Lower lobe of right lung (tissue), 2 donors: ENCODE measurements at places on chromosomes 6 and 20.

DNA sequence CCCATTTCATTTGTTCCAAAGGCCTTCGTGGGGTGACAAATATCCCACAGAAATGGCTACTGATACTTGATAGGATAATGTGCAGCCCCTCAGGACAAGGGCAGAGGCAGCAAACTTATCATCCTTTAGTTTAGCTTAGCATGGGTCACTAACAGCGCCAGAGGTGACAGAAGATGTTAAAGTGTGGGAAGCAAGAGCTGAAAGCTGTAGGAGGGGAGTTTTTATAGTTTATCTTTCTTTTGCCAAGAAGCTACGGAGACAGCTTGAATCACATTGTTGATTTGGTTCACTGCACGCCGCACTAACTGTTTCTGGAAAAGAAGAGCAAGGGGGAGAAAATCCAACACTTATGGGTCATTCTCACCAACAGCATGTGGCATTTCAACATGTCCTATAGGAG is 773.9 kb upstream of the MMS22L start:
- H3K36me3 ChIP-seq: no peaks in the 10 kb centered on the region
- H3K27ac ChIP-seq: no peak overlapping the region
- no peak for DNase-seq
- no peaks in the 10 kb centered on the region for H3K27me3 ChIP-seq

DNA sequence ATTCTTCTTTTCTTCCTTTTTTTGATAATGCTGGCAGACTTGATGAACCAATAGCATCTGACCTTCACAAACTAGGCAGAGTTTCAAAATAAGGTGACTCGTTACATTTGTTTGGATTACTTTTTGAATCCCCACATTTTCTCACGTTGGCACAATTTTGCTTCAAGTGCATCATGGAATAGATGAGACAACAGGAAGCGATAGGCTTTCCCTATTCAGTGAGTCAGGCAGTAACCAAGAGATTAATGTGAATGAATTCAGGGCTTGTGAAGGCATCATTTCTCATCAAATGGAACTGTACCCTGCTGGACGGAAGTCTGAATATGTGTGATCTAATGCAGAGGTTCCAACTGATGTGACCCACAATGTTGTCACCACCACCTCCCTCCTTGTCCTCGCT is 10.7 kb downstream of the RFPL4B start:
- H3K27ac ChIP-seq: no peak overlapping the region
- no peaks in the 10 kb centered on the region for H3K27me3 ChIP-seq
- H3K4me1 ChIP-seq: no peaks in the 10 kb centered on the region
- no peaks in the 10 kb centered on the region for H3K36me3 ChIP-seq
- H3K4me3 ChIP-seq: no peak overlapping the region

GRCh38 chr6:13242590-13242989 is 85.7 kb downstream of the TBC1D7 start:
- H3K4me3 ChIP-seq: no peak overlapping the region
- no peaks in the 10 kb centered on the region for H3K27me3 ChIP-seq
- no peaks in the 10 kb centered on the region for H3K4me1 ChIP-seq
- no peak overlapping the region for H3K27ac ChIP-seq
- peaks cover 7% of the 10 kb centered on the region for H3K36me3 ChIP-seq

- no peaks in the 10 kb centered on the region for H3K36me3 ChIP-seq
- no peak overlapping the region for H3K27ac ChIP-seq
- no peak for DNase-seq
- no peaks in the 10 kb centered on the region for H3K27me3 ChIP-seq
- H3K4me1 ChIP-seq: no peaks in the 10 kb centered on the region
- no peak overlapping the region for H3K4me3 ChIP-seq
Measured at GRCh38 chr6:48449002-48449401, 338.0 kb upstream of the PTCHD4 start.

DNA sequence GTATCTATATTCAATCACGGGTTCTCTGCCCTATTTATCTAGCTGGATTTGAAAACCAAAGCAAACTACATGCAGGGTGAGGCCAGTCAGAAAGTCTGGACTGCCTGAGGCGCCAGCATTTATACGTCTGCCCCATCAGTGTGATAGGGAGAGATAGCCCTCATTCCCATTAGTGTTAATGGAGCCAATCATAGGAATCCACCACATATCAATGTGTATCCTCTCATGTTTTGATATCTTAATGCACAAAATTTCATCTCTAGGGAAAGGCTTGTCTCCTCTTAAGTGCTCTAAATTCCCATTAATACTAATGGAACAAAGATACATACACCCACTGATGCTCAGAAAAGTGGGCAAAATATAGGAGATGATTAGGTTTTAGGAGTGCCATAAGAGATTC is 376.2 kb downstream of the BTBD3 start:
- no peak overlapping the region for H3K27ac ChIP-seq
- H3K27me3 ChIP-seq: no peaks in the 10 kb centered on the region
- no peak overlapping the region for H3K4me3 ChIP-seq

GRCh38 chr6:156963712-156964700 is 186.8 kb downstream of the ARID1B start:
- DNase-seq: no peak
- H3K4me3 ChIP-seq: peak overlapping the region; percentile 38
- H3K27ac ChIP-seq: peak overlapping the region; percentile 12
- no peaks in the 10 kb centered on the region for H3K36me3 ChIP-seq
- no peaks in the 10 kb centered on the region for H3K27me3 ChIP-seq

GRCh38 chr6:118668761-118669385 is 17.5 kb upstream of the CEP85L start:
- H3K4me3 ChIP-seq: no peak overlapping the region
- no peak overlapping the region for H3K27ac ChIP-seq
- no peak for DNase-seq
- H3K4me1 ChIP-seq: peaks cover 14% of the 10 kb centered on the region
- H3K36me3 ChIP-seq: no peaks in the 10 kb centered on the region

- H3K4me3 ChIP-seq: no peak overlapping the region
- no peak for DNase-seq
- H3K27me3 ChIP-seq: no peaks in the 10 kb centered on the region
- H3K27ac ChIP-seq: no peak overlapping the region
Measured at GRCh38 chr6:87900160-87900698, 147.4 kb upstream of the SPACA1 start.

DNA sequence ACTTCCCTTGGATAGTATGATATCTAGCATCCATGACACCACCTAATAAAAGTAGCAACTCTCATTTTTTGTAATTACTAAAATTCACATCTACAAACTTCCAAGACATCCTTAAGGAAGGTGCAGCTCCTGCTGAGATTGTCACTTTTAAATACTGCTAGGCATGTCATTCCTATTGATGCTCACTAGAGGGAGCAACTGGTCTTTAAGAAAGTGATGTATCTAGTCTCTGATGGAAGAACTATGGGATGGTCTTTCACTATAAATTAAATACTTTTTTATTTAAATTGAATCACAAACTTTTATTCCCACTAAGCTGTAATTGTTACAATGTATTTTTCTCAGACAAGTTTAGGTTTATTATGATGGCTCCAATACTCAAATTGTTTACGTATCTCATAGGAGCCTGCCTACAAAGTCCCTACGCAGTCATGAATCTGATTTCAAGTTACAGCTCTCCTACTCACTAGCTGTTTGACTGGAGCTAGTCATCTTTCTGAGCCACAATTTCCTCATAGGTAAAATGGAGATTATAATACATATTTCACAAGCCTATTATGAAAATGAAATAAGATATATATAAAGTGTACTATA is 8.1 kb upstream of the TSPYL1 start:
- H3K27me3 ChIP-seq: no peaks in the 10 kb centered on the region
- no peak for DNase-seq
- H3K36me3 ChIP-seq: no peaks in the 10 kb centered on the region
- H3K4me1 ChIP-seq: peaks cover 4% of the 10 kb centered on the region
- H3K4me3 ChIP-seq: no peak overlapping the region
- H3K27ac ChIP-seq: no peak overlapping the region

DNA sequence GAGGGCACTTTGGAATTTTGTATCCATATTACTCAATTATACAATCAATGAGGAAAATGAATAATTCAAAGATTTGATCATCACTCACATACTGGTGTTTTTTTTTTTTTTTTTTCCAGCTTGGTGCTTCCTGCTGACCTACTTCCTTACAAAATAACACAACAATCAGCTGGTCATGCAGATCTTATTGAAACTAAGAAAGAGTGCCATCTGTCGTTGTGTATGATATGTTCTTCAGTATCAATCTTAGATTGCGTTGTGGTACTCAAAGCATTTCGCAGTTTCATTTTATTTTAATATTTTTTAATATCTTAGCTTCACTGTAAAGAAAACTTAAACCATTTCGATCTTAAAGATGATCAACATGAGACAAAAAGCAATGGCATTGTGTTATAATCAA is 155.6 kb downstream of the OGFRL1 start:
- H3K36me3 ChIP-seq: no peaks in the 10 kb centered on the region
- no peak overlapping the region for H3K27ac ChIP-seq
- no peaks in the 10 kb centered on the region for H3K27me3 ChIP-seq
- no peak for DNase-seq
- H3K4me1 ChIP-seq: peaks cover 5% of the 10 kb centered on the region

- H3K4me3 ChIP-seq: no peak overlapping the region
- DNase-seq: no peak
- no peaks in the 10 kb centered on the region for H3K36me3 ChIP-seq
- no peaks in the 10 kb centered on the region for H3K27me3 ChIP-seq
- peaks cover 13% of the 10 kb centered on the region for H3K4me1 ChIP-seq
Measured at GRCh38 chr6:134416418-134417154, 98.7 kb upstream of the SGK1 start.

DNA sequence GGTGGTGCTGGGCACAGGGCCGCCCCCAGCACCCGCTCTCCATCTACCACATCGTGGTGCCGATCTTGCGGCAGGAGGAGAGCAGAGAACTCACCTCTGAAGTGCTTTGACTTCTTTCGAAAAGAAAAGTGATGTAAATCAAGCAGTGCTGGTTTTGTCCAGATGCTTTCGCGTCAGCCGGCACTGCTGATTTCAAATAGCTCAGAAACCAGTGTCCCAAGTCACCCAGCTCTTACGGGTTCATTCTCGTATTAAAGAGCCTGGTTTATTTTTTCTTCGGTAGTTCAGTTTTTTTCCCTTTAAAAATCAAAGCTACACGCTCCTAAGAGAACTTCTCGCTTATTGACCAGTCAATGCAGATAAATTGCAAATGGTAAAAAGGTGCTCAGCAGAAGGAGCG is 32.1 kb downstream of the MYT1 start:
- no peaks in the 10 kb centered on the region for H3K36me3 ChIP-seq
- no peaks in the 10 kb centered on the region for H3K4me1 ChIP-seq
- H3K27ac ChIP-seq: no peak overlapping the region
- DNase-seq: peak; percentile 10

GRCh38 chr6:104229057-104229456 is 630.7 kb downstream of the HACE1 start:
- H3K4me3 ChIP-seq: no peak overlapping the region
- no peak for DNase-seq
- H3K27me3 ChIP-seq: no peaks in the 10 kb centered on the region
- no peaks in the 10 kb centered on the region for H3K36me3 ChIP-seq
- no peak overlapping the region for H3K27ac ChIP-seq

GRCh38 chr6:44058617-44059358 is 68.5 kb downstream of the MRPL14 start:
- peak; percentile 91 for DNase-seq
- no peaks in the 10 kb centered on the region for H3K36me3 ChIP-seq
- no peak overlapping the region for H3K4me3 ChIP-seq

GRCh38 chr6:43033496-43034189 is 12.2 kb downstream of the RRP36 start:
- H3K36me3 ChIP-seq: peaks cover 91% of the 10 kb centered on the region
- no peak for DNase-seq
- H3K4me3 ChIP-seq: no peak overlapping the region
- H3K4me1 ChIP-seq: no peaks in the 10 kb centered on the region
- no peaks in the 10 kb centered on the region for H3K27me3 ChIP-seq

- no peak for DNase-seq
- no peaks in the 10 kb centered on the region for H3K27me3 ChIP-seq
- peaks cover 34% of the 10 kb centered on the region for H3K4me1 ChIP-seq
- no peaks in the 10 kb centered on the region for H3K36me3 ChIP-seq
Measured at GRCh38 chr6:142927904-142928303, 17.1 kb downstream of the HIVEP2 start.

DNA sequence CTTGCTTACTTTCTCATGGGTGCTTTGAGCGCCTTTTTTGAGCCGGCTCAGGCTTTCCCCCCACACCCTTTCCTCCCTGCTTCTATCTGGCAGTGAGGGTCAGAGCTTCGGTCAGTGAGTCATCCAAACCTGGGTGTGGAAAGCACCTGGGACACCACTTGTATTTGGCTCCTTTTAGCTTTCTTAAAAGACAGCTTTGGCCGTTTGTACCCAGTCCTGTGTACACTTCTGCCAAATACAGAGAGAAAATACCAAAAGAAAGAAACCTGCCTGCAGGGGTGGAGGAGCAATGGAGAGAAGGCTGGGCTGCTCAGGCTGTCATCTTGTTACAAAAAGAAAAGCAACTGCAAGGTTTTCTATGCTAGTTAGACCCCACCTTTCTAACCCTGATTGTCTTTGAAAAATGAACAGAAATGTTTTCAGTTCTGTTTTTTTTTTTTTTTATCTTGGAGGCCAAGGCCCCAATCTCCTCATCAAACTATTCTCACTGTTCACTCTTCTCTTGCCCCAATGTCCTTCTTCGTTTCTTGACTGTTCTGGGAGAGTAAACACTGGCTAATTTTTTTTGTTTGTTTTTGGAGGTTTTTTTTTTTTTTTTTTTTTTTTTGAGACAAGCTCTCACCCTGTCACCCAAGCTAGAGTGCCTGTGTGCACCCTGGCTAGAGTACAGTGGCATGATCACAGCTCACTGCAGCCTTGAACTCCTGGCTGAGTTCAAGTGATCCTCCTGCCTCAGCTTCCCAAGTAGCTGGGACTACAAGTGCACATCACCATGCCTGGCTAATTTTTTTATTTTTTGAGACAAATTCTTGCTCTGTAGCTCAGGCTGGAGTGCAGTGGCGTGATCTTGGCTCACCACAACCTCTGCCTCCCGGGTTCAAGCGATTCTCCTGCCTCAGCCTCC is 76.4 kb downstream of the SSR1 start:
- no peaks in the 10 kb centered on the region for H3K27me3 ChIP-seq
- H3K36me3 ChIP-seq: peaks cover 60% of the 10 kb centered on the region
- H3K4me3 ChIP-seq: no peak overlapping the region
- H3K4me1 ChIP-seq: peaks cover 35% of the 10 kb centered on the region
- peak; percentile 24 for DNase-seq

DNA sequence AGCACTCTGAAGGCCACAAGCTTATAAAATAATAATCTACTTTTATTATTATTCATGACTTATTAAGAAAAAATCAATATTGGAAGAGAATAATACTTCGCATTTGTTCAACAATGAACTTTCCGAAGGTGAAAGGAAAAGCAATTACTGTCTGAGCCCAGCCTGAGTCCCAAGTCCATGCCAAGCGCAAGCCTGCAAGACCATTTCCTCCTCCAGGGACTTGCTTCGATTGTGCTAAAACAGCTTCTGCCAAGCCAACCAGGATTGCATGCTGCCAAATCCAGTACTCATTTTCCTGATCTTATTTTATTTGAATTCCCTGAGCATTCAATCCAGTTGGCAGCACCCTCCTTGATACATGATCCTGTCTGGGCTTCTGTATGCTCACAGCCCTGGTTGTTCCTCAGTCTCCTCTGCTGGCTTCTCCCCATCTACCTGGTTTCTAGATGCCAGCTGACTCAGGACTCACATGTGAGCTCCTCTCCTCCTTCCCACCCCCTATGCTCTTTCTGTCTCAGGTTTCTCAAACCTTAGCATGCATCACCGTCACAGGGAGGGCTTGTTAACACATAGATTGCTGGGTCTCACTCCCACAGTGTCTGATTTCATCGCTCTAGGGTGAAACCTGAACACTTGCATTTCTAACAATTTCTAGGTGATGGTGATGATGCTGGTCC is 55.9 kb upstream of the PSMF1 start:
- no peaks in the 10 kb centered on the region for H3K27me3 ChIP-seq
- no peak overlapping the region for H3K4me3 ChIP-seq
- no peak overlapping the region for H3K27ac ChIP-seq
- no peak for DNase-seq
- H3K36me3 ChIP-seq: no peaks in the 10 kb centered on the region
